ENCODE measurements at places on chromosomes 4 and X.

DNA sequence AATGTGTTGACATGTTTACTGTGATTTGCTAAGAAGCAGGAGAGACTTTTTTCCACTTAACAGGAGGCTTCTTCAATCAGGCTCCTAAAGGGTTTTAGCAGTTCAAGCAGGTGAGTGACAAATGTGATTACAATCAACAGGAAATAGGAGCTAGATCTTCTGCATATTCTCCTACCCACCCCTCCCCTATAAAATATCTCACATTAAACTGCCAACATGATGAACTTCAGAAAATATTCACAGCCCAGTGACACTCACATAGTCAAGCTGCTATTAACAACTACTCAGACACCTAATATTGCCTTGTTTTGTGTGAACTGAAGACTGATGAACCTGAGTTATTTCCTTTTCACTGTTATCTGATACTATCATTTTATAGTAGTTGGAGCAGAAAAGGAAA, 55.9 kb upstream of the ANTXR2 start:
- ATAC-seq: no peak

- ATAC-seq: no peak
Observed at GRCh38 chrX:47643926-47644325, 6.4 kb downstream of the ELK1 start.

- no peak for ATAC-seq
Observed at GRCh38 chrX:129744861-129745321, 6.1 kb downstream of the XPNPEP2 start.

- ATAC-seq: no peak
Observed at GRCh38 chr4:139718833-139719232, 53.2 kb downstream of the MGST2 start.

- no peak for ATAC-seq
Observed at GRCh38 chrX:69424910-69425309, 79.2 kb upstream of the NALF2 start.

DNA sequence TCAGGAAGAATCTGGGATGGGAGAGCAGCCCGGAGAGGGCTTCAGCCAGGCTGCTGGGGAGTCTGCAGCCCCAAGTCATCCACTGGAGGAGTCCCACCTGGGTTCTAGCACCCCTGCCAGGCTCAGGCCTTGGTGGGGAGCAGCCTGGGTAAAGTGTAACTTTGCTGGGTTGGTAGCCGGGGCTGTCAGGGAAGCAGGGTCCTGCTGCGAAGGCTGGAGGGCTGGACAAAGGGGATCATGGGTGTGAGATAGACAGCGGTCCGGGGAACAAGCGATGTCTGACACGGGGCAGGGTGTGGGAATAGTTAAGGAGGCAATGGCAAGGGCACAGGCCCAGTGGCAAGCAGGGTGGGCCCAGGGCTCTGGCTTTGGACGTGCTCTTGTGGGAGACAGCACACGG, 37.6 kb downstream of the PDHA1 start:
- ATAC-seq: no peak

All from stimulated activated memory B cell treated with anti-CD40 and anti-IgM and Interleukin-4, amounts not matched to agents 10 μg/mL and 1 μg/mL and 100 μg/mL, for 72 hours (primary cell).